Occipital lobe (tissue), 3 donors: ENCODE measurements at places on chromosomes 4 and X.

- no peak for DNase-seq
These were observed 32.9 kb downstream of the TMEM150C start for GRCh38 chr4:82528868-82529267.

DNA sequence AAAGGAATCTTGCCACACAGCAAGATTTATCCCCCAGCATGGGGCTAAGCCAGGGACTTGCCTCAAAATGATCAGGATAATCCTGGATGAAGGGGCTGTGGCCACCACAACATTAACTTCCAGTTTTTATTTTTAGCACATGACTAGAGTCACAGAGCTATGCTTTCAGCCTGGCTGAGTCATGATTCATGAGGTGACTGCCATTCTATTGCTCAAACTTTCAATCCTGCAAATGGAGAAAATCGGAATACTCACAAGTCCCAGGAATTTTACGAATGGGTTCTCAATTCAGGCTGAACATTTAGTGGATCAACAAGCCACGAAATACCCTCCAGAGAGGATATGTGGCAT lies 70.7 kb upstream of the HPGD start:
- no peak for DNase-seq

DNA sequence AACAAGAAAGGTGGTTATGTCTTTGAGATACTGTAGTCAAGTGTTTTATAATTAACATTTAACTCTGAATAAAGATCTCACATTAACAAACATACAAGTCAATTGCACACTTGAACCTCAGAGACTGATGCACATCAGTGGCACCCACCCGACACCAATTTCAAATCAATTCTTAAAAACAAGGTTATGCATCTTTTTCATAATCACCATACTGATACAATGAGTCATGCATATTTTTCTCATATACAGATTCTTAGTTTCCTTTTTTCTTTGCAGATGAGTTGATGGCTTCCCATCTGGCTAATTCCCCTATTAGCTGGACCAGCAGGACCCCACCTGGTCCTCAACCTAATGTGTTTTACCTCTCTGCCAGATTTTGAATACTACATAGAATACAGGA lies 136.2 kb upstream of the RPL34 start:
- DNase-seq = no peak

- DNase-seq = no peak
These were observed 205.4 kb upstream of the CXorf51B start for GRCh38 chrX:146604196-146604595.

GRCh38 chr4:185332575-185333464 lies 62.9 kb downstream of the LRP2BP start:
- DNase-seq = no peak

- no peak for DNase-seq
These were observed 251.1 kb upstream of the DIAPH2 start for GRCh38 chrX:96433409-96434077.

- no peak for DNase-seq
These were observed 82.0 kb downstream of the NAP1L3 start for GRCh38 chrX:93591398-93591797.

- DNase-seq = no peak
These were observed 418.8 kb downstream of the BCOR start for GRCh38 chrX:39678914-39679313.

DNA sequence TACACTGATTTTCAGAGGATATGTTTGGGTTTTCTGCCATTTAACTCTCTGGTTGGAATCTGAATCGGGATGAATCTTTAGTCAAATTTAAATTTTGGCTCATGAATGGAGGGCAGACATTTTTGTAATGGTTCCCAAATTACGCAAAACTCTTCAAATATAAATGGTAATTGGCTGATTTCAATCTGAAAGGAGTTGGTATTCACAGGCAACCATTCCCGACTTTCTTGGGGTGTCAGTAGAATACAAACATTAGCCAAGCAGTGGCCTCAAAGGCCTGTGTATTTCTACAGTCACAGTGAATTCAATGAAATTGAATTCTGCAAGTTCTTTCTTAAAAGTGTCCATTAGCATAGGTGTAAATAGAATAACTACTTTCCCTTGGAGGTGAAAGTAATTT lies 668.8 kb upstream of the PRKX start:
- DNase-seq = no peak
